ENCODE measurements at places on chromosomes 3 and 15.

- DNase-seq: no peak
Measured at GRCh38 chr3:3353153-3353552, 173.7 kb upstream of the CRBN start.

DNA sequence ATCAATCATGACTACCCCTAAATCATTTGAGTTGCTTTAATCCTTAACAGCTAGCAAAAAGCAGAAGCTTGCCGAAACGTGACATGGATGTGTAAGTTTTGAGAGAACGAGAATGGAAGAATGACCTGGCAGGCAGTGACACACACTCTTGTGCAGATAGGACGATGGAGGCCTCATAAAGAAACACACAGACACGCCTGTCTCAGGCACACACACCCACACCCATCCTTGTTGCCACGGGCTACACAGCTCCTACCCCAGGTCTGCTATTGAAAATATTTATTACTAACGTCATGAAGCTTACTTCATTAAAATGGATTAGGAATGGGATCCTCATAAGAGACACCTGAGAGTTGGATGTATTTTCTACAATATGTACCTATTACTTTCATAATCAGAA is 8.5 kb downstream of the MYO5C start:
- no peak for DNase-seq

DNA sequence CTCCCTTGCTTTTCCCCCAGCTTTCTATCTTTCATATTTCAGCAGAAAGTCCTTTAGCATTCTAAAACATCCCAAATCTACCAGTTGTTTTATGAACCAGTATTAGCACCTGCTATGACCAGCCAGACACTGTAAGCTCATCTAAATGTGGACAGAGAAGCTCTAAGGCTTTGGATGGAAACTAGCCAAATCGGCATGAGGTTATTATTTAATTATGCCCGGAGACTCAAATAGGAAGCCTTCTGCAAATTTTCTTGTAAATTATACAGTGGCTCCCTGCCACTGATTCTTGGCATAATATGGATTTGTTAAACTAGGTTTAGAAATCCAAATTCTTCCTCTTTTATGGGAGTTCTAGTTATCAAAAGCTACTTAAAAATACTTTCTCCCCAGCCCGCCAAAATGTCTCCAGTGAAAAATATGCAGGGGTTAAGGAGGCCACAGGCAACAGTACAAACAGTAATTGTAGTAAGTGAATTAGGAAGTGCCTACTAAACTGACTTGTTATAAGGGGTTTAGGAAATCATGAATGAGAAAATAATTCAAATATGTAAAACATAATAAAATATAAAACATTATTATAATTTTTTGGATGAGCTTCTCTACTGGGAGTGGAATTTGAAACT is 15.4 kb downstream of the MYH15 start:
- DNase-seq: no peak

GRCh38 chr3:187005827-187006481 is 75.6 kb downstream of the ST6GAL1 start:
- DNase-seq: no peak

- DNase-seq: no peak
Measured at GRCh38 chr3:188943591-188943990, 228.2 kb upstream of the TPRG1 start.

Data from femur (tissue), 1 donor.